ENCODE measurements at places on chromosomes 16 and 17. TPM values are rescaled to one million over a fixed set of nuclear protein-coding genes. Genes with fewer than 3 reads are reported as not detected.

Gene HCRT
- polyA plus RNA-seq, result not detected

Gene ERBB2
- 210 TPM for polyA plus RNA-seq

Gene HOXB9
- polyA plus RNA-seq, result 69.0 TPM

Gene CD300LB
- polyA plus RNA-seq, result 0.17 TPM

Gene NRN1L
- 1.8 TPM for polyA plus RNA-seq

Gene PNMT
- polyA plus RNA-seq, result 3.0 TPM

Gene LGALS3BP
- 160 TPM for polyA plus RNA-seq

Gene TCAP
- 2.0 TPM for polyA plus RNA-seq

Gene ZACN
- polyA plus RNA-seq, result 30.9 TPM

Gene EDC4
- polyA plus RNA-seq, result 91.3 TPM

Gene SEC14L5
- 0.16 TPM for polyA plus RNA-seq

Gene POLR3E
- 61.0 TPM for polyA plus RNA-seq

Gene CCDC40
- 18.2 TPM for polyA plus RNA-seq

Gene TPSAB1
- not detected for polyA plus RNA-seq

Gene ABCA6
- polyA plus RNA-seq, result 4.2 TPM

Gene PABPN1L
- not detected for polyA plus RNA-seq

All from renal pelvis (tissue), 12 donors.